DND-41 (cell line): ENCODE measurements at places on chromosomes 7 and 10.

DNA sequence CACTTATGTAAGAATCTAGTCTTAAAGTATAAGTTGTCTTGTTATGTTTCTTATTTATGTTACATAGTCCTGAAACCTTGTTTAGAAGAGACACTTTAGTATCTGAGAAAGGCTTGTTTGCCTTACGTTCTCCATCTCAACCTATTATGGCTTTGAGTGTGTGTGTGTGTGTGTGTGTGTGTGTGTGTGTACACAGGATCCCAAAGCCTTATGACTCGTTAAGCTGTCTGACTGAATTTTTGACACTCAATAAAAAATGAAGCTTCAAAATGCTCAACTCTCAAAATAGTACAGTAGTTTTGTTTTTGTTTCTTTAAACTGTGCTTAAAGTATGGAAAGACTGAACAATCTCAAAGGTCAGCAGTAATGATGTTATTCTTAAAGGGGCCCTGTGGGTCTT, 18.0 kb downstream of the CALU start:
- DNase-seq, result no peak

GRCh38 chr7:138837627-138838026, 39.6 kb upstream of the ATP6V0A4 start:
- no peak for DNase-seq

DNA sequence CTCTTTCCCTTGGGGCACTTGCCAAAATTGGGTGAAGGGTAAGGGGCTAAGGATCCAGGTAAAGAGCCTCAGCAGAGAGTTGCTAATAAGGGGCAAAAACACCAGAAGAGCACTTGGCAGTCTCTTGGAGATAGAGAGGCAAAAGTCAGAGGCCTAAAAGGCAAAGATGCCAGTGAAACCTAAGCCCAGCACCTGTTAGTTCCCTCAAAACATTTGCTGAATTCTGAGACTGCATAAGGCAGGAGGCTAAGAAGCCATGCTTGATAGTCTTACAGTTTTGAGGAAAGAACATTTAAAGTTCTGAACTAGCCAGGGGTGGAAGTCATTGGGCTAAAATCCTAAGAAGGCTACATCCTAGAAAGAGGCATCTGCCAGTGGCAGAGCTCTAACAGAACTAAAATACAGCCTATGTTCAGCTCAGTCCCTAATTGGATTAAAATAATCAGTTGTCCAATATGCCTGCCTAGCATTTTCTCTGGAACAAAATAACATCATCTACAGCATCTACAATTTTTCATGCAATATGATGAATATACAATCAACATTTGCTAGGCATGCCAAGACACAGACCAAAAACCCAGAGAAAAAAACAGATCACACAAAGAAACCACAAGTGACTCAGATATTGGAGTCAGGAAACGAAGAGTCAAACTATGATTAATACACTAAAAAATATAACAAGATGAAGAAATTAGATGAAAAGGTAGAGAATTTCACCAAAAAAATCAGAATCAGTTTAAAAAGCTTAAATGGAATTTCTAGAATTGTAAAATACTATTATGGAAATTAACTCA, 7.7 kb downstream of the HTR7 start:
- DNase-seq, result no peak

- no peak for DNase-seq
These were observed 217.3 kb downstream of the GPR158 start for GRCh38 chr10:25392132-25392531.

DNA sequence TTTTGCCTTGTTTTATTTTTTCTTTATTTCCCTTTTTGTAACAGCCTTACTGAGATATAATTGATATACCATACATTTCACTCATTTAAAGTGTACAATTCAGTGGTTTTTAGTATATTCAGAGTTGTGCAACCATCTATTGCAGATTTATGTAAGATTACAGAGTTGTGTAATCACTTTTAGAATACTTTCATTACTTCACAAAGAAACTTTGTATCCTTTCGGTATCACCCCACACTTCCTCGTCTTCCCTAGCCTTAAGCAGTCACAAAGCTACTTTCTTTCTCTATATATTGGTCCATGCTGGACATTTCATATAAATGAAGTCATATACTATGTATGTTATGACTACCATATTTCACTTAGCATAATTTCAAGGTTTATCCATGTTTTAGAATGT, 74.6 kb downstream of the ATRNL1 start:
- no peak for DNase-seq

DNA sequence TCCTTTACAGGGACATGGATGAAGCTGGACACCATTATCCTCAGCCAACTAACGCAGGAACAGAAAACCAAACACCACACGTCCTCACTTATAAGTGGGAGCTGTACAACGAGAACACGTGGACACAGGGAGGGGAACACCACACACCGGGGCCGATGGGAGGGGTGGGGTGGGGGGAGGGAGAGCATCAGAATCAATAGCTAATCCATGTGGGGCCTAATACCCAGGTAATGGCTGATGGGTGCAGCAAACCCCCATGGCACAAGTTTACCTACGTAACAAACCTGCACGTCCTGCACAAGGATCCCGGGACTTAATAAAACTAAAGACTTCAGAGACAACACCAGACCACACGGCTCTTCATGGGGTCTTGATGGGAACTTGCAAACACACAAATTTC, 82.2 kb upstream of the DIP2C start:
- no peak for DNase-seq

DNA sequence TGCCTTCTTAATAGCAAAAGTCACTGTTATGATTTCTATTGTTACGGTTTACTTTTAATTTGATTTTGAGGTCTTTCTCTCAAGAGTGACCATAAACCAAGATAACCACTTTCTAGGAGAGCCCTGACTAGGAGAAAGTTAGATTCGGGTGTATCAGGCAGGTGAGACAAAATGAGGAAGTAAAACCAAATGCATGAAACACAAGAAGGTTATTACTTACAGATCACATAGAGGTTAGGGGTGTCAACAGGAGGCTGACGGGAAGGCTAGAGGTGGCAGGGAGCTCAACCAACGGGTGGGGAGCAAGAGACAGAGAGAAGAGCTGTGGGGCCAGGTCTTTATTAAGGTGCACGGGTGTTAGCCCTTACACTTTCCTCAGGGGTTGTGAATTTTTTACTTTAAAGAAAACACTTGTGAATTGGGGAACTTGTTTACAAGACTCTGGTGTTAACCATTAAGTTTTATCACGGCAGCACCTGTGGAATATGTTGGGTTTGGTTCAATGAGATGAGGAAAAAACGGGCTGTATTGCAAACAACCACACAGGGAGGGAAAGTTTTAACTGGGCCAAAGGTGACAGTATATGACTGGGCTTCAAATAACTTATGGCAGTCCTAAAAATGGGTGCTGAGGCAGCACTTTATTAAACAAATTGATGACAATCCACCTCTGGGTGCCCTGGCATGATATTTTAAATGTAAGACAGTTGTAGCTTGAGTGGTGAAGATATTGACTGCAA, 154.9 kb downstream of the SDHAF3 start:
- no peak for DNase-seq

DNA sequence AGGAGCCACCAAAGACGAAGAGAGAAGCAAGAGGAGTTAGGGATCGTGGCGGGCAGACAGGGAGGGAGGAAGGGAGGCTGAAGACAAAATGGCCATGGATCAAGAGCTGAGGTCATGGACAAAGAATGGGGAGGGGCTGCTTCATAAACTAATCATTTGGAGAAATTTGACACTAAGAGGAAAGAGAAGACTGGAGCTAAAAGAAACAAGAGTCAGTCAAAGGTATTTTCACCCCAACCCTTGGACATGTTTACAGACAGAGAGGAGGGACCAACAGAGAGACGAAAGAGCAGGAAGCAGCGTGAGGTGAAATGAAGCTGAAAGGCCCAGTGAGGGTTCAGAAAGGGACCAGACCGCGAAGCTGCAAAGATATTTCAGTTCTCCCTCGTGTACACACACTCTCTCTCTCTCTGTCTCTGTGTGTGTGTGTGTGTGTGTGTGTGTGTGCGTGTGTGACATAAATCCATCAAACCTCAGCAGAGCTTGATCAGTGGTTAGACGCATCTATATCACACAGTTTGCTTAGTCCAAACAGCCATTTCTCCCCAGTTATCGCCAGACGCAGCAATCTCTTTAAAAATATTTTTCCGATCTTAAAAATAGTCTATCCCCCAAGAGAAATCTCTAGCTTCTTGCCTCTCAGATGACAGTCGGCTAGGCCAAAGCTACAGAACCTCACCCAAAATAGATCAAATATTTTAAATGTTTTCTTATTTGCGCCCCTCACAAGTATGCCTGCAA, 12.5 kb upstream of the CALD1 start:
- DNase-seq, result no peak

- peak; percentile 94 for DNase-seq
These were observed at the start of gene ZC3HAV1 for GRCh38 chr7:139109188-139109982. Gene ZC3HAV1 (minus strand): TSS chr7:139109720. CDS start chr7:139109331, 389 bp downstream.

GRCh38 chr7:17056491-17057142, 174.8 kb upstream of the AGR3 start:
- no peak for DNase-seq

GRCh38 chr10:122347170-122347841, 27.2 kb upstream of the PLEKHA1 start:
- DNase-seq, result no peak

DNA sequence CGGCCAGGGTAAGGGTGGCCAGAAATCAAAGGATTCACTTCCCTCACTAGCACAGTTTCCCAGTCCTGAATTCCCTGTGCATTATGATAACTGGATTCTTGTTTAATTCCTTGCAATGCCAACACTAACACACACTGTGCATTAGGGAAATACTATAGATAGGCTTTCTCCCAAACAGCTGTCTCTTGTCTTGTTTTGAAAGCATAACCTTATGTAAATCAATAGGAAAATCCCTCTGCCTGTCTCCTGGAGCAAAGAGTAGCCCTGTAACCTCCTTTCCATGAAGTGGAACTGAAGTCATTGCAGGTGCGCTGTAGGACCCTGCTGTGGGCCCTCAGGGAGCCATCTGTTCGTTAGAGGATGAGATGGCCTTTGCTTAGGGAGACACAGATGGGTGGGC, 82.8 kb upstream of the FAM171A1 start:
- DNase-seq, result no peak

- no peak for DNase-seq
These were observed 141.9 kb downstream of the ADK start for GRCh38 chr10:74292871-74293427.

DNA sequence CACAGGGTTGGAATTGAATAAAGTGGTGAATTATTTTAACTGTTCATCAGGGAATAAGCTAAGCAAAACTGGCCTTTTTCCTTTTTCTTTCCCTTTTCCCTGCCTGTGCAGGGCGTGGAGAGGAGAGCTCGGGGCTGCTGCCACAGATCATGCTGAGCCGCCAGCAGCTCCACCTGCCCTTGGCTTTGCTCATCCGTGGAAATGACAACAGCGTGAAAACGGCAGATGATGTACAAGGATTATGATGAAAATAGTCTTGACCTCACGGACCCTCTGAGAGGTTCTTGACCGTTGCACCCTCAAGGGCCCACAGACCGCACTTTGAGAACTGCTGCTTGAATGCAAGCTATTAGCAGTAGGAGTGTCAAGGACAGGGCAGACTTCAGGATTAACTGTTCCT, 10.6 kb downstream of the PPP2R2D start:
- DNase-seq, result no peak

DNA sequence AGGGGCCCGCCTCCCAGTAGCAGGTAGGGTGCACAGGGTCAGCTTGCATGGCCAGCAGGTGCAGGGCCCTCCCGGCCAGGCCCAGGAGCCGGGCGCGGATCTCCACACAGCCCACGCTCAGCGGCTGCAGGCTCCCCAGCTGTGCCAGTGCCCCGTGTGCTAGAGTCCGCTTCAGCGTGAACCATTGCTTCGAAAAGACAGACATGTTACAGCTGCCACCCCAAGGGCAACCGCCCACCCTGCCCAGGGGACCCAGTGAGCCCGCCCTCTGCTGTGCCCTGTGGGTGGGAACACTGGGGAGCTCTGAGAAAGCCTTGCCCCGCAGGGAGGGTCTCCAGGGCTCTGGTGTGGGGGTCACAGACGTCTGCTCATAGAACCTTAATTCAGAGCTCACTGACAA, 64.3 kb upstream of the NKX6-2 start:
- no peak for DNase-seq

DNA sequence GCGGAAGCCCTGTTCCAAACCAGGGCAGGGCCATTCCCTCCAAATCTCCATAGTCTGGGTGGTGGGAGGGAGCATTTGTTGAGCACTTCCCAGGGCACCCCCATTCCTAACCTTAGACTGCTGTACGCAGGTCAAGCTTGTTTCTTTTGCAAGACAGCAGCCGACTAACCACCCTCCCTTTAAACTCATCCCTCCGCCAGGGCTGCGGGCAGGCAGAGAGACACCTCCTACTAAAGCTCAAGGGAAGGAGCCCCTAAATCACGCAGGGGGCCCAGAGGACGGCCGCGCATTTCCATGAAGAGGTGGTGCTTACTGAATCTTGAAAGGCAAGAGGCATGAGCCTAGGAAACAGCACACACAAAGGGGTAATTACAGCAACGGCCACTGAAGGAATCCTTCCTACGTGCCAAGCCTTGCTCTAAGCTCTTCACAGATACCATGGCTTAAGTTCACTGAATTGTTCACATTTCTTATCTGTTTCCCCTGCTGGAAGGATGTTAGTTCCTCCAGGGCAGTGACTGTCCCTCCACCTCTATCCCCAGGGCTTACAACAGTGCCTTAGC, 90.0 kb downstream of the PROSER2 start:
- no peak for DNase-seq

GRCh38 chr7:140541513-140542227, 62.4 kb upstream of the MKRN1 start:
- no peak for DNase-seq

GRCh38 chr10:23139677-23140076, 44.3 kb downstream of the MSRB2 start:
- DNase-seq, result no peak

- no peak for DNase-seq
These were observed 105.0 kb upstream of the WDR11 start for GRCh38 chr10:120746001-120746777.

- DNase-seq, result no peak
These were observed 8.0 kb downstream of the GET4 start for GRCh38 chr7:884191-885003.

DNA sequence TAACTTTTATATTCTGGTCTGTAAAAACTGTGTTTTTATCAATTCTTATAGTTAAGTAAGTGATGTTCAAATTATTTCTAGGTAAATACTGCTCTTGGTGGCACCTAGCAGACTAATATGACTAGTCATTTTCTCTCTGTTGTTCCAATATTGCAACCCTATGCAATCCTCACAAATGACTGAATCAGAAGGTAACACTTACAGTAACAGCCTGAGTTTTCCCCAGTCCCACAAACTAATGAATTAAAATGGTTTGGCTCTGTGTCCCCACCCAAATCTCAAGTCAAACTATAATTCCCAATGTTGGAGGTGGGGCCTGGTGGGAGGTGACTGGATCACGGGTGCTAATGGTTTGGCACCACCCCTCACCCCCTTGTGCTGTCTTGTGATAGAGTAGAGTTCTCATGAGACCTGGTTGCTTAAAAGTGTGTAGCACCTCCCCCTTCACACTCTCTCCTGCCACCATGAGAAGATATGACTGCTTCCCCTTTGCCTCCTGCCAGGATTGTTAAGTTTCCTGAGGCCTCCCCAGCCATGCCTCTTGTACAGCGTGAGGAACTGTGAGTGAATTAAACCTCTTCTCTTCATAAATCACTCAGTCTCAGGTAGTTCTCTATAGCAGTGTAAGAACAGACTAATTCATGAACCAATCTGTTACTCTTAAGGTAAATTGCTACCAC, 43.5 kb downstream of the MTPN start:
- no peak for DNase-seq
